ENCODE measurements at places on chromosomes 5 and 9.

- no peak for DNase-seq
These were observed 19.5 kb downstream of the PCDHGC5 start for GRCh38 chr5:141508440-141508797.

DNA sequence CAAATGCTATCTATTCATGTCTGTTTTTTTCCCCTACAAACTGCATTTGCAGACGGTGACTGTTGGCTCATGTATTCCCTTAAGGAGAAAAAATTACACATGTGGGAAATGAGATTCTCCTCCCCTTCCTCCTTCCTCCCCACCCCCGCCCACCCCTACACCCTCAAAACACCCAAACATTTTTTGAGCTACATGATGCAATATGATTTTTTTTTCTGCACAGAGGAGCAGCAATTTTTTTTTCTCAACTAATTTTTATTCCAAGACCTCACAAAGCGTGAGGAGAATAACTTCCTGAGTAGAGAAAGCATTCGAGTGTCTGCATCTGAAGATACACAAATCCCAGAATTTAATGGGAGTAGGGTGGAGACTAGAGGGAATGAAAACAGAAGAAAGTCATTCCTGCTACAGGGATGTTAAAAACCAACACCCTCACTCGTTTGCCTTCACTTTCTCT, 118.1 kb downstream of the PRDM6 start:
- no peak for DNase-seq

DNA sequence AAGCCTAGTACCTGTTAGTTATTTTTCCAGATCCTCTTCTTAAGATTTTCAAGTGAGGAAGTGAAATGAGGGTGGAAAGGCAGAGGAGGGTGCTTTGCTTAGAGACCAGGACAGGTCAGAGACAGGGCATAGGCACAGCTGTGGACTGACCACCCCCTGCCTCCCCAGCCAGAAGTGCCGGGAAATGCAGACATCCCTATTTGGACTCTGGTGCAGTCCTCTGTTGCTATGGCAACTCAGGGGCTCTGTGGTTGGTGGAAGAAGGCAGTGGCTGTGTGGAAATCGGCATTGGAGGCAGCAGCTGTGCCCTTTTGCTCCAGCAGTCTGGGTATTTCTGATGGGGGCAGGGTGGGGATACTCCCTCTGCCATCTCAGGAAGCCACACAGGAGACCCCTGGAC, 43.3 kb upstream of the NDFIP1 start:
- DNase-seq: no peak

- peak; percentile 3 for DNase-seq
These were observed 103.1 kb upstream of the DMRT1 start for GRCh38 chr9:738209-738915.

DNA sequence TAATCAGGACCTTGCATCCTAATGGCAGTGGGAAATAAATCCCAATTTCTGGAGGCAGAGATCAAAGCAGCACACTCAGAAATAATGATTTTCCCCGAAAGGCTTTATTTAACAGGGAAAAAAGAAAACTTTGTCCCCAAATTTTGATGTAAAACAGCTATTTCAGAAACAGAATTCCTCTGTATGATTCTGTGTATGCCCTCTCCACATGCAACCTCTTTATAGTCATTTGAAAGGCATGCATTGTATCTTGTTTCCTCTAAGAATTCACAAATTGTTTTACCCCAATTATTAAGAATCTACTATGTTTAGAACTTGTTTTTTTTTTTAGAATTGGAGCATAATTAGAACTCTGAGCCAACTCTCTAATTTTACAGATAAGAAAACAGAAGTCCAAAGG, 2.7 kb upstream of the PTAR1 start:
- DNase-seq: no peak

DNA sequence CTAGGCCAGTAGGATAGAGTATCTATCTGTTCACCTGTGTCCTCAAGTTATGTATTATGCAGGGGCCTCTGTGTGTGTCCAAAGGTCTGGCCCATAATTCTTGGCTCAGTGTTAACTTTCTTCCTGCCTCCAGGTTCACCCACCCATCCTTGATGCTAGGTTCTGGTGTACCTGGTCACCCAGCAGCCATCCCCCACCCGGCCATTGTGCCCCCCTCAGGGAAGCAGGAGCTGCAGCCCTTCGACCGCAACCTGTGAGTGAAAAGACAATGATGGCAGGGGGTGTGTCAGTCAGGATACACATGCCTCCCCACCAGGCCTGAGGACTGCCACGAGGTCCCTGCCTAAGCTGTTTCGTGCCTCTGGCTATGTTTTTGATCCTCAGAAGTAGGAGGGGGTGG, 27.6 kb downstream of the TCF7 start:
- DNase-seq: no peak

GRCh38 chr5:144378681-144379080, 208.0 kb downstream of the KCTD16 start:
- DNase-seq: peak; percentile 42

DNA sequence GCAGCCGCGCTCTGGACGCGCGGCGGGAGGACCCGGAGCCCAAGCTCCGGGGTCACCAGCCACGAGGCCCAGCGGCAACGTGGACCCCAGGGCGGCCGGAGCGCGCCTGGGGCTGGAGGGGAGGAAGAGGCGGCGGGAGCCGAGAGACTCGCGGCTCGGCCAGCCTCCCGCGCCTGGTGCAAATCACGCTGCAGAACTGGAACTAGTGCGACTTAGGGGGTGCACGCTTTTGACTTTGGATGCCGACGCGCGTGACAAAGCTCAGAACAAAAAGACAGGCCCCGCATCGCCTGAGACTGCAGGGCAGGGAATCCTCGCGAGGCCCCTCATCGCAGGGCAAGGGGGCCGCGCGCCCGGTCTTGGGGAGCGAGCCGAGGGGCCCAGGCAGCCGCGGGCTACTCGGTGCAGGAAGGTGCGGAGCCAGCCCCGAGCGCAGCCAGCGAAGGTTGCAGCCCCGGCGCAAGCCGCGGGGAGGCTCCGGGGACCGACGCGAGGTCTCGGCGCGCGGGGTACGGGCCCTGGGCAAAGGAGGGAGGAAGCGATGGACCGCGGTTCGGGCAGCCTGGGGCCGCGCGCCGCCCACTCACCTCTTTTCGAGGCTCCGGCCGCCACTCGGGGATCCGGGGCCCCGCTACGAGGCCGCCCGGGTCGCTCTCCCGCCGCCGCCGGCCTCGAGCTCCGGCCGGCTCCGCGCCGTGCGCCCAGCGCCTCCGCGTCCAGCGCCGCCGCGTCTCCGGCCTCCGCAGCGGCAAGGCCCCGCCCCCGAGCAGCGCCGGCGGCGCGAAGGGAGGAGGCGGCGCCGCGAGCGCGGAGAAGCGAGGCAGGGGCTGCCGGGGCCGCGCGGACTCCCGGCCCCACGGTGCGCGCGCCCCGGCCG, at the start of gene GOLM1:
TSS of gene GOLM1 (minus strand) at position 735 of the 877 bp plus-strand sequence. CDS start 20,238 bp downstream, outside the sequence.
- peak; percentile 44 for DNase-seq

DNA sequence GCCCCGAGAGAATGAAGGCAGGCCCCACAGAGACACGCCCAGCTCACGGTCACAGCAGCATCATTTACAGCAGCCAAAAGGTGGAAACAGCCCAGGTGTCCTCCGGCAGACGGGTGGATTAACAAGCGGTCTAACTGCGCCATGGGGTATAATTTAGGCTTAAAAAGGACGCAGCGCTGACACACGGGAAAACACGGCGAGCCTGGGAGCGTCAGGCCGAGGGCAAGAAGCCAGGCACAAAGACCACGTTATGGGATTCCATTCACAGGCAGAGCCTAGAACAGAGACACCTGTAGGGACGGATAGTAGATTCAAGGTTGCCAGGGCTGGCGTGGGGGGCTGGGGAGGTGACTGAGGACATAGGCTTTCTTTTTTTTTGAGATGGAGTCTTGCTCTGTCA, 36.9 kb upstream of the TMEM250 start:
- DNase-seq: no peak

- DNase-seq: no peak
These were observed 17.4 kb downstream of the HAUS6 start for GRCh38 chr9:19085295-19085694.

- no peak for DNase-seq
These were observed 59.3 kb upstream of the RNU6ATAC start for GRCh38 chr9:134223591-134224122.

- DNase-seq: no peak
These were observed 294.8 kb downstream of the PRELID2 start for GRCh38 chr5:145540375-145540774.

DNA sequence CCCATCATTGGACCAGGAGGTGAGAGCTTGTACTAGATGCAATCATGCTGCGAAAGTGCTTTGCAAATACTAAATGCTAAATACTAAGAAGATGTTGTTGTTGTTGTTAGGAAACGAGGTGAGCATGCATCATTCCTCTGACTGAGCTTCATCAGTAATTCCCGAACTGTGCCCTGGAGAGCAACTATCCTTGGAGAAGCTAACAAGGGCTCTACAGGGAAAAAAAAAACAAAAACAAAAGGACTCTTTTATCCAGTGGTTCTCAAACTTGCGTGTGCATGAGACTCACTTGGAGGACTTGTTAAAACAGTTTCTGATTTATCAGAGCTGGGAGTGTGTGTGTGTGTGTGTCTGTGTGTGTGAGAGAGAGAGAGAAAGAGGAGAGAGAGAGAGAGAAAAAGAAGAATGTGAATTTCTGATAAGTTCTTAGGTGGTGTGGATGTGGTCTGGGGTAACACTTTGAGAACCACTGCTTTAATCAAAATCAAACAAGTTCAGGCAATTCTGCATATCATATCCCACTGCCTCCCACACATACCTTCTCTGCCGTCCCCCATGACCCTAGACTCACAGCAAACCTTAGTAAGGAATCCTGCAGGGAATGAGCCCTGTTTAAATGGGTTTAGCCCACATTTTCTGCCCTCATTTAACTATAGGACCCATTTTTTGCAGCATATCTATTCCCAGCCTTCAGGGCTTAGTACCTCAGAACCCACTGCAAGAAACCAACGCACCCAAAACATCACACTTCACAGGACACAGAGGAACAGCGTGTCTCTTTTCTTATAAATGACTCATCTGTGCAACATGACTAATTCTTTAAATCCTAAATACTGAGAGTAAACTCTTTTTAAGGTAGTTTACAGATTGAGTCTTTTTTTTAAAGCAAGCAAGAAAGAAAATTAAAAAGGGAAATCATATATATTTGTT, 48.9 kb downstream of the PDE6A start:
- no peak for DNase-seq

DNA sequence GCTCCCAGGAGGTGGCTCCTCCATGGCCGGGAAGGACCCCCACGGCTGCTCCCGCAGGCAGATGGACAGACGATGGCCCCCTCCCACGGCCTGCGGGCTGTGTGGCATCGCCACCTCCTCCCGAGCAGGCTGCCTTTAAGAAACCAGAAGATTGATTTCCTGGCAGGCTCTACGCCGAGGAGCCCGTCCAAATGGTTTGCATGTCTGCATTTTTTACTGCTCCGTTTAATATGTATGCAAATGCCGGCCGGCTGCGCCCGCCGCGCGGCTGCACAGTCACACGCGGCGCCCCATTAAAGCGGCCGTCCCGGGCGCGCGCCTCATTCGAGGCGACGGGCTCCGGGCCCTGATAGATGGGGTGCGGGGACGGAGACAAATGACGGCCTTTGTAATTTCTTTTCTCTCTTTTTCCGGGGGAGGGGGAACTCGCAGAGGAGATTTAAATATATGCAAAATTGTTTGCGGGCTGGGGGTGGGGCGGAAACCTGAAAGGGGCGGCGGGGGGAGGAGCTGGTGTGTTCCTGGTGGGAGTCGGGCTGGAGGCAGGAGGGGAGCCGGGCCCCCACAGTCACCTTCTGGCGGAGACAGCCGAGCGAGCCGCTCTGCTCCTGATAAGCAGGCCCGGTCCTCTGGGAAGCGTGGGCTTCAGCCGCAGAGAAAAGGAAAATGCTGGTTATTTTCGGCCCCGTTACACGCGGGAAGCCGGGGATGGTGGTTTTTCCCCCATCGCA, 158.7 kb upstream of the IER5L start:
- no peak for DNase-seq

DNA sequence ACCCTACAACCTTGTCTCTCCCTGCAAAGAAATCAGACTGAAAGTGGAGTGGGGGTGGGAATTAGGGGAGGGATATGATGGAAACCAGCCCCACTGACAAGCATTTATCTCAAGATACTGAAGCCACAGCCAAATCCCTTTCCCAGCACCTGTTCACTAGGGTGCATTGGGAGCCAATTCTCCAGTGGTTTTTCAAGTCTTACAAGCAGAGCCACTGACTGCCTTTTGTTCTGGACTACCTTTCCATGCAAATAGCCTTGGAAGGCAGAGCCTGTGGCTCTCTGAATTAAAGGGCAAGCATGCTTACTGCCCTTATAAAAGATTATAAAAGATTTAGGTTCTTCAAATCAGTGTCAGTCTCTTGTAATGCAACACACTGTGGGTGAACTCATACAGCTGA, 8.8 kb upstream of the GGTA1 start:
- DNase-seq: peak; percentile 39

DNA sequence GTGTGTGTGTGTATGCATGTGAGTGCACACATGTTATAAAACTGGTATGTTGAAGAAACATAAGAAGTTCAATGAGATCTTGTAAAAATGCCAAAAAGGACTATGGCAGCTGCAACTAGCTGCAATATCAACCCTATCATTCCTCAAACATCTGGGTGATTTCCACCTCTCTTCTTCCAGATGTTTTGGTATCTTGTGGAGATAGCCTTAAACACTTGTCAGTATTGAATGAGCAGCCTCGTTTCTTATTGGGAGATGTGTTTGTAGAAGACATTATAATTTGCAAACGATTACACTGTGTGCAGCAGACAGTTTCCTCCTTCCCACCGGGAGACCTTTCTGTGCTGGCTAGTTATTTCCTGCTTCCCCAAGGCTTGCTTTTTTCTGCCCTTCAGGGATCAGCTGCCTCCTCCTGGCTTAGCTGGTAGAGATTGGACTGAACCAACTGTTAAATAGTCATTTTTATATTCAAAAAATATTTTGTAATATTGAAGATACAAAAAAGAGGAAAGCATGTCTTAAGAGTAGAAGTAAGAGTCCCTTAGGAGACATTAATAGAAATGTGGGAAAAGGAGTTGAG, 168.4 kb upstream of the MPDZ start:
- DNase-seq: no peak

DNA sequence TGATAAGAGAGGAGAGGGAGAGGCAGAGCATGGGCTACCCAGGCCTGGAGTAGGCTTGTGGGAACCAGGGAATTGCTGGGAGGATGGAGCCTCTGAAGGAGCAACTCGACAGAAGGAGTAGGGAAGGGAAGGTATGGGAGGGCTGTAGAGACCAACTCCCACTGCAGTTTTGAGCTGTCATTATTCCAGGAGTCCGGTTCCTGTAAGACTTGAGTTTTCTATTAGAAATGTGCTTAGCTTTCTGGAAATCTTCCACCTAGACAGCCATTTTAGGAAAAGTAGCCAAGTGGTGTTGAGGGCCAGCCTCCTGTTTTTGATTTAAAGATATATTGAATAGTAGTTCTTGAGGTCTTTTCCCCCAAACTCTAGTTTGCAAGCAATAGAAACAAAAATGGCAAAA, 323.5 kb downstream of the LRRC70 start:
- no peak for DNase-seq
